ENCODE measurements at places on chromosomes 12 and 14.

GRCh38 chr12:89138048-89138852 lies 214.1 kb downstream of the DUSP6 start:
- peak; percentile 40 for DNase-seq

DNA sequence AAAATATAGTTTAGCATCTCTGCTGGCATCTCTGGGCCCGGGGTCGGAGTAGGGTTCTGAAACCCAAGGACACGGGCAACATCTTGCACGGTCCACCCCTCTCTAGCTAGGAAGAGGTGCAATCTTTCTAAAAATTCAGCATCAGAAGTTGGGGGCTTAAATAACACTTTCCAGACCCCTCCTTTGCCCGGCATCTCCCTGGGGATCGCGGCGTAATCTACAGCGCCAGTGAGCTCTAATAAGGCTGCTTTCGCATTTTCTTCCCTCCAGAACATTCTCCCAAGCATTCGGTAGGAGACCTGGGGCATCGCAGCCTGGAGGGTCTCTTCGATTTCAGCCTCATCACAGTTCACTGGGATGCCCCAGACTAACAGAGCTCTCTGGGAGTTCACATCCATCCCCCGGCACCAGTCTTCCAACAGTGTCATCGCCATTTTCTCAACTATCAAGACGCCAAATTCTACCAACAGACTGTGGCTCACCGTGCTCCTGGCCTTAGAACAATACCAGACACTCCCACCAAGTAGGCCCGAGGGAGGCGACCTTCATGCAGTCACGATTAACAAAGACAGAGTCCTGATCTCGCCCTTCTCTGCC lies 880 bp downstream of the PNMA1 start:
- peak; percentile 22 for DNase-seq

- no peak for DNase-seq
Measured at GRCh38 chr12:114186241-114187002, 219.5 kb downstream of the TBX5 start.

- no peak for DNase-seq
Measured at GRCh38 chr14:105894125-105894977, 368.0 kb downstream of the TMEM121 start.

GRCh38 chr12:51028126-51028812 lies 2.1 kb upstream of the SLC11A2 start:
- peak; percentile 59 for DNase-seq

- DNase-seq = peak; percentile 54
Measured at GRCh38 chr12:93167841-93168492, 209.8 kb upstream of the NUDT4 start.

DNA sequence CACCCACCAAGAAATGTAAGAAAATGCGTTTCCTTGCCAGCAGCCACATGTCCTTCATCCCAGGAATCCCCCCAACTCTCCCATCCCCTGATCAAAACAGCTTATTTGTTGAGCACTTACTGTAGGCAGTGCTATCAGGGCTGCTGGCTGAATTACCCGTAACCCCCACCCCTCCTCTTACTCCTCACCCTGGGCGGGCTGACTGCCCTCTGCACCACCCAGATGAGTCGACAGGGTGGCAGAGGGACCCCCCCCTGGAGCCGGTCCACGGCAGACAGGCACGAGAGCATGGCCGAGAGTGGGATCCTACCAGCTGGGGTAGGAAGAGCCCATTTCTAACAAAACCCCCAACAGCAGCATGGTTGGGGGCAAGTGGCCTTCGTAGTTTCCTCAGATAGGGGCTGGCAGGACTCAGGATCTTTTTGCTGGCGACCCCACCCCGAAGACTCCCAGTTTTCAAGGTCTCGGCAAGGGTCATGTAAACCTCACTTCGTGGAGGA lies 1.1 kb upstream of the RHOF start:
- DNase-seq = no peak

GRCh38 chr12:130405332-130405731 lies 67.6 kb downstream of the PIWIL1 start:
- DNase-seq = no peak

DNA sequence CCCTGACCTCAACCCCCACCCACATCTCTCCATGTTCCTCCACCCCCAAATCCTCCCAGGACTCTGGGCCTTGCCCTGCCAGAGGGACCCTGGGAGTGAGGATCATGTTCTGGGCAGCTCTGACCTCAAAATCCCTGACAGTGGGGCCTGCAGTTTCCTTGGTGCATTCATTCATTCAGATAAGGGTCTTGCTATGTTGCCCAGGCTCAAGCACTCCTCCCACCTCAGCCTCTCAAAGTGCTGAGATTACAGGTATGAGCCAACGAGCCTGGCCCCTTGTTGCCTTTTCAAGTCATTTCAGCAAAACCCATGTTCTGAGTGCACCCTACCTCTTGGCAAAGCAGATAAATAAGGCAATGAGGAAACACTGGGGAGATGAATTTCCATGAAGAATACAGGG lies 29.6 kb downstream of the ARL6IP4 start:
- DNase-seq = no peak

DNA sequence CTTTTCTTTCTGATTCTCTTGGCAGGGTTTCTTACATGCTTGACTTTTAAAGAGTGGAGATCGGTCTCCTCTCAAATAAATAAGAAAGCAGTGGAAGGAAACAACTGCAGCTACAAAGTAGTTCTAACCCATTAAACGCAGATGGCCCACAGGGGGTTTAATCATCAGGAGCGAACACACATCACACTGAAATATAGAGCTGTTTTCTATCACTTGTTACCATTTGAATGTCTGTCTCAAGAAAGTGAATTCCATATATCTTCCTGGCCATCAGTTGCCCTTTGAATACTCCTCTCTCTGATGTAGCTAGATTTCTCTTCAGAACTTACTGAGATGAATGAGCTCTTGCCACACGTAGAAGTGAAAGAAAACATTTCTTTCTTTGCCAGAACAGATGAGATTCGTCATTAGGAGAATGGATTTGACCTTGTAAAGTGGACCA lies 29.1 kb downstream of the ALX1 start:
- DNase-seq = no peak

GRCh38 chr12:116264525-116265070 lies 12.9 kb downstream of the MED13L start:
- DNase-seq = no peak

- DNase-seq = no peak
Measured at GRCh38 chr12:78208092-78208491, 377.4 kb downstream of the NAV3 start.
